COR-L47 (cell line): ENCODE measurements at places on chromosomes 7 and 10.

GRCh38 chr10:1036341-1036791 is 10.7 kb upstream of the IDI2 start:
- no peak for DNase-seq

GRCh38 chr10:15137636-15138035 is 30.9 kb downstream of the NMT2 start:
- no peak for DNase-seq

DNA sequence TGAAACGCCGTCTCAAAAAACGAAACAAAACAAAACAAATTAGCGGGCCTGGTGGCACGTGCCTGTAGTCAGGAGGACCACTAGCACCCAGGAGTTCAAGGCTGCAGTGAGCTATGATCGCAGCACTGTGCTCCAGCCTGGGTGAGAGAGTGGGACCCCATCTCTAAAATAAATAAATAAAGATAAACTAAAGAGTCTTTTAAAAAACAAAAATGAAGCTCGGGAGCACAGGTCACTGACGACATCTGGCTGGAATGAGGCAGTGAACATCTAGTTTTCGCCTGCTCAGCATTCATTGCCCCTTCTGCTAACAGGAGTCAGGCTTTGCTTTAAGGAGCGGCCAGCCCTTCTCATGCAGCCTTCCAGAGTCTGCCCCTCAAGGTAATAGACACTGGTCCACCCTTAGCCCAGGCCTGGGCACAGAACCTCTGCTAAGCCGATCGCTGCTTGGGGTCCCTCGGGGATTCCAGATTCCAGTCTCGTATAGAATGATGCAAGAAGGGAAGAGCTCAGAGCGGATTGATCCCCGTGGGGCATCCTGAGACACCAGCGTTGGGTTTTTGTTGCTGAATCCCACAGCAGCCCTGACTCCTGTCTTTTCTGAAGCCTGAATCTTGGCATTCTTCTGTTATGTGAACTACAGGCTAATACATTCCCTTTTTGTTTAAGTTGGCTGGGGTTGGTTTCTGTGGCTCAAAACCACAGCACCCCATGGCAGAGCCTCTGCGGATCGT is 14.2 kb upstream of the FOXK1 start:
- no peak for DNase-seq

GRCh38 chr7:91918356-91918755 is 22.3 kb upstream of the AKAP9 start:
- no peak for DNase-seq

- no peak for DNase-seq
These were observed 65.4 kb upstream of the PDCD4 start for GRCh38 chr10:110806335-110806734.
